ENCODE measurements at places on chromosomes 2 and 18. TPM values are rescaled to one million over a fixed set of nuclear protein-coding genes. Genes with fewer than 3 reads are reported as not detected.

DNA sequence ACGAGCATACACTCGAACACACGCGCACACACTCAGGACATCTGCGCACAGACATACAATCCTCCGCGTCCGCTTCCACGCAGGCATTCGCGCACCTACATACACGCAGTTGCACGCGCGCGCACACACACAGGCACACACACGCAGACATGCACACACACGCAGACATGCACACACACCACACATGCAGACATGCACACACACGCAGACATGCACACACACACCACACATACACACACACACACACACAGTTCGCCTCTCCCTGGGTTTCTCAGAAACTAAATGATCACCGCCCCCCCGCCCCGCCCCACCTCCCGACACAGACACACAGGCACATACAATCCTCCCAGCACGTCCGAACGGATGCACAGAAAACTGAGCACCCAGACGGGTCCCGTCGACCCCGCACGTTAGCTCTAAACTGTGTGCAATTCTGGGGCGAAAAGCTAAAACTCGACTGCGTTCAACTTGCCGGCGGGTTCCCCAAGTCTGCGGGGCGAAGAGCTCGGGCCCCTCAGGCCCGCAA lies 1.0 kb downstream of the EPHA4 start:
- DNase-seq: no peak

DNA sequence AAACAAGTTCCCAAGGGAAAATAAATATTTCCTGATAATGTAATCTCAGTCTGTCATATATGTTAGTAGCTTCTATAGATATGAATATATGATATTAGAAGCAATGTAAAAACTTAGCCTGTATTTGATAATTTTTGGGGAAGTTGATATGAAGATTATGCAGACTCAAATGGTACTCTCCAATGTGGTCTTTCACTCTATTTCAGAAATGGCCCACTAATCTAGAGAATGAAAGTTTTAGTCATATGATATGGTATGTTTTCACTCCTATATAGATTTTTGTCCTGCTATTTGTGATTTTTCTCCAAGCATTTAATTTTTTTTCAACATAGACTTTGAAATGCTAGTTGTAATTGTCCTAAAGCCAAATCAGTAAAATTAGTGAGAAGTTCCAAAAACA lies 236.7 kb upstream of the BOD1L2 start:
- DNase-seq: no peak

DNA sequence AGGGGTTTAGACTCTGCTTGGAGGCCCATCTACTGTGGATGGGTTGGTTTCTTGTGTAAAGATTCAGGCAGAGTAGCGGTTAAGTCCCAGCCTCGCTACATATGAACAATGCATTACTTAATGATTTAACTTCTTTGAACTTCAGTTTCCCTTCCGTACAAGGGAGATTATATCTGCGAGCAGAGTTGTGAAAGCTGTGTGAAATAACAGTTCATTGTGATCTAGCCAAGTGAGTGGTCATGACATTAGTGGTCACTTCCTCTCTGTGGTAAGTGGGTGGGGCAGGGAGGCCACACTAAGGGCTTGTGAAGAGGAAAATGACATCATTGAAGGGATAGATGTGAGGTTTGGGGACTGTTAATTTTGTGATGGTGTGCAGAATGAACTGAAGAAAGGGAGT lies 14.1 kb upstream of the MEX3C start:
- no peak for DNase-seq

- no peak for DNase-seq
Measured at GRCh38 chr2:139876321-139876720, 1096.1 kb upstream of the NXPH2 start.

- DNase-seq: no peak
Measured at GRCh38 chr2:169015943-169016342, 15.2 kb downstream of the ABCB11 start.

GRCh38 chr2:120920454-120921148 lies 184.9 kb downstream of the GLI2 start:
- DNase-seq: no peak

DNA sequence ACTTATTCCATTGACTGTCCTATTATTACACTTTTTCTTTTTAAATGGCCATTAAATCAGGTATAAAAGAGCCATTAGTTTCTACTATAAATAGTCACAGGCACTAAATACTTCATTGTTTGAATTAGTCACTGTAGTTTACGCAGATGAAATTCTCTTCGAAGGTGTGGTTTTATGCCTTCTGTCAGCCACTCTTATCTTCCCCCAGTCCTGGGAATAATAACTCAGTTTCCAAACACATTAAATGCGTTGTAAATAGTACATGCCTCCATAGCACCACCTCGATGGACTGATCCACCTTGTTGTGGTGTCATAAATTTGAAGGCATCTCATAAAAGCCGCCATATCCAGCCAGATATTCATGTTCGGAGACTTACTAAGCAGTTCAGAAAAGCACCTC lies 72.1 kb upstream of the PARD3B start:
- DNase-seq: no peak

The ATG9A gene
- polyA plus RNA-seq: 43.4 TPM

All from left renal pelvis (tissue), 4 donors.